ENCODE measurements at places on chromosomes 16 and 17.

DNA sequence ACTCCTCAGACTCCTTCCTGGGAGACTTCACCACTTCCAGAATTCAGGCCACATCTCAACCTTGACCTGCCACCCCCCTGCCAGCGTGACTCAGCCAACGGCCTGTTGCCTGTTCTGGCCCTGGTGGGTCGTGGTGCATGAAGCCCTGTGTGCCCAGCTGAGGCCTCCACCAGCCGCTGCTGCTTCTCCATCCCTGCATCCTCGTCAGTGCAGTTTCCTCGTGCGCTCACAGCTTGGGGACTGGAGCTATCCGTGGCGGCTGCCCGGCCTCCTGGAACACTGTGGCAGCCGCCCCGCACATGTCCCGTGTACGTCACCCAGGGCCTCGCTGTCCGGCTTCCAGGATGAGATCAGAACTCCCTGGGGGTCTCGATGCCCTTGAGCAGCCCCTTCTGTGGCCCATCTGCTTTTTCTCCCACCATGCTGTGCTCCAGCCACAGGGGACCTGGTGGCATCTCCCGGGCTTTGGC, 8.0 kb upstream of the TEDC2 start:
- H3K27ac ChIP-seq, result no peak overlapping the region
- peaks cover 20% of the 10 kb centered on the region for H3K36me3 ChIP-seq
- no peaks in the 10 kb centered on the region for H3K27me3 ChIP-seq
- no peak overlapping the region for H3K4me3 ChIP-seq

DNA sequence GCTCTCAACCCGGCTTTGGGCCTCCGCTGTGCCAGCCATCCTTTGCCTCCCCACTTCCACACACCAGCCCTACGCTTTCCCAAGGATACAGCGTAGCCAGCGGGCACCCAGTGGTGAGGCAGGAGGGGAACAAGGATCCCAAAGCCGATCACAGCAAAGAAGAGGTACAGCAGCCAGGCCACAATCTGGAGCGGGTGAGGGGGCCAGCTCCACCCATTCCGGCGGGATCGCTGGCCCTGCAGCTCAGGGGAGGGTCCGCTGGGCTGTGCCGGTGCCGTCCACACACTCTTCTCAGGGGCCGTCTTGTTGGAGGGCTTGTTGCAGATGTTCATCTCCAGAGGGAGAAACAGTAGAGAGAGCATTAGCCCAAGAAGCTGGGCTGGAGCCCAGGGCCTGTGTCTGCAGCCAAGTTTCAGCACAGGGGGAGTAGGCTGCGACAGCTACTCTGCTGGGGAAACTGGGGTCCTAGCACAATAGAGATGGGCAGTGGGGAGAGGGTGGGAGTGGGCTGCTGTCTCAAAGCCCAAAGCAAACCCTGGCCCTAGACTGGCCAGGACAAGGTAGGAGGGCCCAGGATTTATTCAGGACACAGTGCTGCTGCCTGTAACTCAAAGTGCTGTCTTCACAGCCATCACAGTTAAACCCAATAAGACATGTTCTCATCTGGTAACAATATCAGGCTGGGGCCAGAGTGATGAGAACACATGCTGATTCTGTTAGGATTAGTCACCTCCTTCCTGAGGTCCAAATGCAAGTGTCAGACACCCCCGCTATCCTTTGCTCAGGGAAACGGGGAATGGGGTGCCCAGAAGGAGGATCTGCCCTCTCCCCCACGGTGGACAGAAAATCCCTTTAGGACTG, 9.9 kb downstream of the ZDHHC1 start:
- peaks cover 3% of the 10 kb centered on the region for H3K27me3 ChIP-seq
- H3K36me3 ChIP-seq, result no peaks in the 10 kb centered on the region
- H3K4me1 ChIP-seq, result no peaks in the 10 kb centered on the region
- no peak overlapping the region for H3K27ac ChIP-seq

GRCh38 chr16:83793179-83793578, 14.6 kb upstream of the HSBP1 start:
- peaks cover 18% of the 10 kb centered on the region for H3K27me3 ChIP-seq
- no peak overlapping the region for H3K4me3 ChIP-seq
- no peaks in the 10 kb centered on the region for H3K36me3 ChIP-seq
- H3K27ac ChIP-seq, result no peak overlapping the region

DNA sequence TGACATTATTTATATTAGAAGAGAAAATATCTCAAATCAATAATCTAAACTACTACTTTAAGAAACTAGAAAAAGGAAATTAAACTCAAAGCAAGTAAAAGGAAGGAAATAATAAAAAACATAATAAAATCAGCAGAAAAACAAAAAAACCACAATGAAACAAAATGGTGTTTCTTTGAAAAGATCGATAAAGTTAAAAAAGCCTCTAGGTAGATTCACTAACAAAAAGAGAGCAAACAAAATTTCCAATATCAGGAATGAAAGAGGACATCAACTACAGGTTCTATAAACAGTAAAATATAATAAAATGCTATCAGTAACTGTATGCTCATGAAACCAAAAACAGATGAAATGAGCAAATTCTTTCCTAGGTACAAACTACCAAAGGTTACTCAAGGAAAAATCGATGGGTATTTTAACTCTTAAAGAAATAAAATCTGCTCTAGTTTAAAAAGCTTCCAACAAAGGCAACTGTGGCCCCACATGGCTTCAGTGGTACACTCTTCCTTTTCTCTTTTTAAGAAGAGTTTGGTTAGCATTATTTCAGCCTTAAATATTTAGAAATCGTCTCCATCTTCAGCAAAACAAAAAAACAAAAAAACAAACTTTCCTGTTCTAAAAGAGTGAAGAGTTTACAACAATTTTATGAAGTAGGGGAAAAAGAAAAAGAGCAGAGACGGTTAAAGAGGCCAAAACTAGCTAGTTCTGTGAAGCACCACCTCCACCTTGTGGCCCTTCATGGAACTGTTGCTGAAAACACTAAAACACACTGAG, 102.2 kb downstream of the TRIM37 start:
- H3K27me3 ChIP-seq, result no peaks in the 10 kb centered on the region
- H3K4me1 ChIP-seq, result peaks cover 32% of the 10 kb centered on the region
- peak overlapping the region; percentile 84 for H3K27ac ChIP-seq

- DNase-seq, result no peak
- no peak overlapping the region for H3K27ac ChIP-seq
- no peak overlapping the region for H3K4me3 ChIP-seq
These were observed 92.4 kb downstream of the YPEL2 start for GRCh38 chr17:59423903-59424302.

Data from activated naive CD8-positive, alpha-beta T cell treated with anti-CD3 and anti-CD28 coated beads for 36 hours (primary cell).